Activated T-cell treated with anti-CD3 and anti-CD28 coated beads for 1 hour (primary cell): ENCODE measurements at places on chromosomes 5 and 9.

DNA sequence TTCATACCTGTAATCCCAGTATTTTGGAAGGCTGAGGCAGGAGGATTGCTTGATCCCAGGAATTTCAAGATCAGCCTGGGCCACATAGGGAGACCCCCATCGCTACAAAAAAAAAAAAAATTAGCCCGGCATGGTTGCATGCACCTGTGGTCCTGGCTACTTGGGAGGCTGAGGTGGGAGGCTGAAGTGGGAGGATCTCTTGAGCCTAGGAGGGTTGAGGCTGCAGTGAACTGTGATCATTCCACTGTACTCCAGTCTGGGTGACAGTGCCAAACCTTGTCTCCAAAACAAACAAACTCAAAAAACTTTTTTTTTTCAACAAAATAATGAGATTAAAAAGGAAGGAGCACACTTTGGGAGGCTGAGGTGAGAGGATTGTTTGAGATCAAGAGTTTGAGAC is 14.2 kb downstream of the KIAA1958 start:
- DNase-seq = no peak

GRCh38 chr5:24789611-24790351 is 145.0 kb upstream of the CDH10 start:
- DNase-seq = no peak

- DNase-seq = no peak
Measured at GRCh38 chr5:102801371-102801770, 46.3 kb downstream of the PAM start.

DNA sequence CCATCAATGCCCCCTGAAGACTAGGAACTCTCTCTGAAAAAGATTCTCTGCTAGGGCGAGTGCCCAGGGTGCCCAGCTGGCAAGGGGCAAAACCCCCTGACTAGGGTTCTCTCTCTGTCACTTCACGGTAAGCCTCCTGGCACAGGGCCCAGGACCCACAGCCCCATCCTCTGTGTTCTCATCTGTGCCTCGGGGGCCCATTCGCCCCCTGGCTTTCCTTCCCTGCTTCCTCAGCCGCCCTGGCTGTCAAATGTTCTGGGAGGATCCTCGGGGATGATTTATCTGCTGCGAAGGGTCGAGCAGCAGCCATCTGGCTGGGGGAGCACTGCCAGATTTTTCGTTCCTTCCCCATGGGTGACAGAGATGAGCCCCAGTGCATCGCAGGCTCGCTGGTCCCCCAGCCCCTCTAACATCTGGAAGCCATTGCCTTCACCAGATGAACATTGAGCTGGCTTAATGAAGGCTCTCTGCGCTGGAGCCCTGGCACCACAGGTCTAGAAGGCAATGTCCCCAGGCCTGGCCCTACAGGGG is 24.2 kb downstream of the HMCN2 start:
- DNase-seq = no peak

GRCh38 chr5:12876541-12877298 is 972.5 kb upstream of the CTNND2 start:
- no peak for DNase-seq
